ENCODE measurements at places on chromosomes 13 and 19.

GRCh38 chr13:37510441-37510840 is 88.1 kb downstream of the POSTN start:
- DNase-seq, result no peak

DNA sequence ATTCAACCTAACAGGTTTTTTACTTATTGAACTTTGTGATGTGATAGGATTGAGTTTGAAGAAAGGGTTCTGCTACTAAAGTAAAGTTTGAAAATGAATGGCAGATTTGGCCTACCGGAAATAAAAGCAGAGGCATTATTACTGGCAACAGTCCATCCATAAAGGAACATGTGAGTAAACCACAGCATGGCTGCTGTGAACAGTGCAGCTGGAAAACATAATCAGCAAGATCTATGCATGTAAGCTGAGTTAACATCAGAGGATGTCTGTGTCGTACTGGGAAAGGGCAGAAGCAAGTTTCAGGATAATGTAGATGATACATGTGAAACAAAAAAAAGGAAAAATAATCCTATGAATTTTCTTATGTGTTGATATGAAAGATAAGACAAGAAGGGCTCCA is 87.6 kb downstream of the CYSLTR2 start:
- no peak for DNase-seq

GRCh38 chr19:1401138-1401888 is at the start of gene GAMT:
GAMT (minus strand) TSS chr19:1401542; CDS start chr19:1401476, 66 bp downstream.
- no peak for DNase-seq

DNA sequence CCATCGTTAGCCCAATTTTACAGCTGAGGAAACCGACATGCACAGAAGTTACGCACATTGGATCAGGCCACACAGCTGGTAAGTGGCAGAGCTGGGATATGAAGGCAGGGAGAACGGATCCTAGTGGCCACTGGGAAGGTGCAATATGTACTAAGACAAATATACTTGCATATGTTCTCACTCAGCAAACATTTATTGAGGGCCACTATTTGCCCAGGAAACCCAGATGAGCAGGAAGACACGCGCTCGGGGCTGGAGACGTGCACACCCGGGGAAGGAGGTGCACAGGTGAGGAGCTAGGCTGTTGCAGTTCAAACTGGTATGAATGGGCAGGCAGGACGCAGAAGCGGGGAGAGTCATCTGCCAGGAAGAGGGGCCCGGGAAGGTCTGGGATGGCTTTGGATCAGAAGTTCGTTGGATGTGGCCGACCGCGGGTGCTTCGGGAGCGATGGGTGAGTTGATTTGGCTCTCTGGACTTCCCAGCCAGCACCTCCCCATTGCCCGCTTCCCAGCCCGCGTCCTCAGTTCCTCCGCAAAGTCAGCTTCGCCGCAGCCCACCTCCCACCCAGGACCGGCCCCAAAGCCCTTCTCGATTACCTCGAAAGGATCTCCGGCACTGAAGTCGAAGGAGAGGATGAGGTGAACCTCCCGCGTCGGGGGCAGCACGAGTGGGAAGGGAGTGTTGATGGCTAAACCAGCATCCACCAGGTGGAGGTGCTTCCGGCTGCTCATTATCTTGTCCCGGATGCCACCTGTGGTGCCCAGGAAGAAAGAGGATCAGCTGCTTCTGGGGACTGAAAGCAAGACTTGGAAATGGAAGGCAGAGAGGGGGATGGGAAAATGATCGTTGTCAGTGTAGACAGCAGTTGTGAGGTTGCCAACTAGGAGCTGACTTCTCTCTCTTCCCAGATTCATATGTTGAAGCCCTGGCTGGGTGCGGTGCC is 17.8 kb upstream of the CABP5 start:
- no peak for DNase-seq

GRCh38 chr19:55075371-55075998 is at the start of gene EPS8L1:
EPS8L1 (plus strand) TSS chr19:55075869; CDS start chr19:55076445, 576 bp downstream.
- DNase-seq, result peak; percentile 79

GRCh38 chr13:34913040-34913439 is 29.0 kb upstream of the NBEA start:
- no peak for DNase-seq

GRCh38 chr13:98476106-98476505 is 100.8 kb downstream of the STK24 start:
- DNase-seq, result no peak

DNA sequence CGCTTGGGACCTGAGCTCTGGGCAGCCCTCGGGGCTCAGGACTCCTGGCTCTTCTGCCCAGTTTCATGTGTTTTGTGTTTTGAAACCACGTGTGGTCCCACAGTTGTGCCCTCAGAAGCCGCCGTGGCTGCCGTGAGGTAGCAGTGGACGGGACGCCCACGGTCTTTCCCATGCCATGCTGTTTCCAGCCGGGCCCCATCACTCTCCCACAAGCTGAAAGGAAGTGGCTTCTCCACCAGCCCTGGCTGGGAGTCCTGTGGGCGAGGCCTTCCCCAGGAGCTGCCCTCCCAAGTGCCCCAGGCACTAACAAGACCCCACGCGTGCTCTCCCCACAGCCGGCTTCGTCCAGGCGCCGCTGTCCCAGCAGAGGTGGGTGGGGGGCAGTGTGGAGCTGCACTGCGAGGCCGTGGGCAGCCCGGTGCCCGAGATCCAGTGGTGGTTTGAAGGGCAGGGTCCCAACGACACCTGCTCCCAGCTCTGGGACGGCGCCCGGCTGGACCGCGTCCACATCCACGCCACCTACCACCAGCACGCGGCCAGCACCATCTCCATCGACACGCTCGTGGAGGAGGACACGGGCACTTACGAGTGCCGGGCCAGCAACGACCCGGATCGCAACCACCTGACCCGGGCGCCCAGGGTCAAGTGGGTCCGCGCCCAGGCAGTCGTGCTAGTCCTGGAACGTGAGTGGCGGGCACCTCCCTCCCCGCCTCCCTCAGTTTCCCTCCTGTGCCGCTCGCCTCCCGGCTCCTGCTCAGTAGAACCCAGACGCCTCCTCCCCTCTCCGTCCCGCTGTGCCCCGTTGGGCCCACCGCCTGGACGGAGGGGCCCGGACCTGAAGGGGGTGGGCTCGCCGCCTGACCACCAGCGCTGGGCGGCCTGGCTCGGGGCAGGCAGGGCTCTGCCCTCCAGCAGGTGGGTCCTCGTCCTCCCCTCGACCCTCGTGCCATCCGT is 5.3 kb downstream of the BSG start:
- DNase-seq, result no peak

DNA sequence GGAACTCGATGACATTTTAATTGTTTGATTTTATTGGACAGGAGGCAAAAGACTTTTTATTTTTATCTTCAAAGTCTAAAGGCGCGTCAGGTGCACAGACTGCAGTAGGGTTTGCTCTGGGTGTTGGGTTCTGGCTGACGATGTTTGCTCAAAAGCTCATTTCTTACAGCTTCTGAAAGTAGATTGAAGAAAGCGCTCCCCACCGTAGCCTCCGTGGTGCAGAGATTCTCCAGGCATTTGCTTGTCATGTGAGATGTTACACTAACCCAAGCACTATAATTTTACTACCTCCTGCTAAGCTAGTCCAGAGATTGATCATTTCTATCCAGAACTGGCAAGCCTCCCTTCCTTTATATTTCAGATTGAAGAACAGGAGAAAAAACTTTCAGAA is 14.5 kb upstream of the ATP11A start:
- no peak for DNase-seq

DNA sequence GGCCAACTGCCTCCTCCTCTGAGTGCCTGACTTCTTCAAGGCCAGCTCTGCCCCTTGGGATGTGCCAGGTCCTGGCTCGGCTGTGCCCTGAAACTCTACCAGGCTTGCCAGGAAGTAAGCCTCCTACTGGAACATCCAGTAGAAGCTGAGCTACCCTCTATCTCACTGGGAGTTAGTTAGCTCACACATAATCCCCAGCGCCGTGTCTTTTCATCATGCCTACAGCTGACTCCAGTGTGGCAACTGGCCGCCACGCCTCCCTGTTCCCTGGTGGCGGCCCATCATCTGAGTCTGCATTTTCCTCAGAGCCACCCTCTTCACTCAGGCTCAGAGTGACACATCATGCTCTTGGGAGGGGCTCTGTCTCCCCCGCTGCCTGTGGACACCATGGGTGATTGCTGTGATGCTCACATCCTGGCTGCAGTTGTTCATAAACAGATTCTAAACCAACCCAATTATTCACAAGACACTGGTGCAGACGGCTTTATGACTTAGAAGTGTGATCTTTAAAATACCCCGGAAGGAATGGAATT is 131.9 kb upstream of the IRS2 start:
- DNase-seq, result no peak

DNA sequence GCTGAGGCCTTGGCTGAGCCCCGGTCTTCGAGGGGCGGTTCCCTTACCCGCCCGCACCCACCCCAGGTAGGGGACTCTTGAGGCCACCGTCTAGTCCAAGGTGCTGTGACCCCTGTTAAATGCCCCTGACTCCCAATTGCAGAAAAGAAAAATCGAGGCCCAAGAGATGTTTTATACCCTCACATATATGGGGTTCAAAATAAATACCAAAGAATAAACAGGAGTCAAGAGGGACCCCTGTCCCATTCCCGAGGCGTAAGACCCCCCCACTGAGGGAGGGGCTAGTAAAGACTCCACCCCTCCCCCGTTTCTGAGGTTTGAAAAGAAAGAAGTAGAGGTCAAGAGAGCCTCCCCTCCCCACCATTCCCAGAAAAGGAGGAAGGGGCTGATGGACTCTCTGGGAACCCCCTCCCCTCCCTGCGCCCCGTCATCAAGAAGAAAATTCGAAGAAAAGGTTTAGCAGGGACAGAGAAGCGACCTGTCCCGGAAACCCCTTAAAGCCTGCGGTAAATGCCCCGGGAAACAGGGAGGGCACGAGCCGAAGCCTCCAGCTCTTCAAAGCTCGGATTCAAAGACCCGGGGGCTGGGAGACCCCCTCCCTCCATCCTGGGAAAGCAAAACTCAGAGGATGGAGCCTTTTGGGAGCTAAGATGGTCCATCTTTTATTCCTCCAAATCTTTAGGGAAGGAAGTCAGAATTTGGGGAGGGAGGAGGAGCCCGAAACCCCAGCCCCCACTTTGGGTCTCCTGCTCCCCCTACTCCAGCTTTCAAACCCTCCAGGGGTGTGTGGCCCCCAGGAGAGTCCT is 755 bp upstream of the RAB3A start:
- no peak for DNase-seq

DNA sequence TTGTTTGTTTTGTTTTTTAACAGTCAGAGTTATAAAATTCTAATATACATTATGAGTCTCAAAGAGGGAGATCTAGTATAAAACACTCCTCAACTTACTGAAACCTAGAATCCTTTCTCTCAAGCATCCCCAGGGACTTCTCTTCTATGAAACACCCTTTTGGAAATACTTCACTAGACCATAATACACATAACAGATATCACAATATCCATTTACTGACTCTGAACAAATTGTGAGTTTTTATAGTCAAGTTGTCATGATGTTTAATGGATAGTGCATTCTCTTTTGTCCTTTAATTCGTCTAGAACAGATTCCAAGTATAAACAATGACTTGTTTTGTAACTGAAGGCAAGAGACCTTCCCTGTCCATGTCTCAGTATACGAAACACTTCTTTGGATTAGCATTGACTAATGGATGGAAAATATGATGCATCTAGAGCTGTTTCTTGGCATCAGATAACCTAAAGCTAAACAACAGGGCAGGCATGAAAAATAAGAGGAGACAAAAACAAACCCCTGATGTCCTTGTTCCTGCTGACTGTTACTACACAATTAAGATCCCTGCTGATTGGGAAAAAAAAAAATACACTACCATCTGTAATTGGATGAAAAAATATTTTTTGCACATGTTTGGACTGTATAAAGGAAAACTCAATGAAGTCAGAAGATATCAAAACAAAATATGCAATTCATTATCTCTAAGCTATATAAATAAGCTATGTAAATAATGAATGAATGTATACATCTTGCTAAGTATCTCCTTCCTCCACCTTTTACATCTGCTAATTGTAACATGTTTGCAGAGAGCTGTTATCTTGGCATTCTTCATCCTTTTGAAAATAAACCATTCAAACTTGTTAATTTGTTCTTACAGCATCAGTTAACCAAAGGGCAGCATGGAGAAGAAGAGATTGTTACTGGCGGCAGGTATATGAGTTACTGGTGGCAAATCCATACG is 214.2 kb downstream of the LACC1 start:
- DNase-seq, result no peak

GRCh38 chr13:101155920-101156319 is 260.4 kb downstream of the NALCN start:
- DNase-seq, result no peak

DNA sequence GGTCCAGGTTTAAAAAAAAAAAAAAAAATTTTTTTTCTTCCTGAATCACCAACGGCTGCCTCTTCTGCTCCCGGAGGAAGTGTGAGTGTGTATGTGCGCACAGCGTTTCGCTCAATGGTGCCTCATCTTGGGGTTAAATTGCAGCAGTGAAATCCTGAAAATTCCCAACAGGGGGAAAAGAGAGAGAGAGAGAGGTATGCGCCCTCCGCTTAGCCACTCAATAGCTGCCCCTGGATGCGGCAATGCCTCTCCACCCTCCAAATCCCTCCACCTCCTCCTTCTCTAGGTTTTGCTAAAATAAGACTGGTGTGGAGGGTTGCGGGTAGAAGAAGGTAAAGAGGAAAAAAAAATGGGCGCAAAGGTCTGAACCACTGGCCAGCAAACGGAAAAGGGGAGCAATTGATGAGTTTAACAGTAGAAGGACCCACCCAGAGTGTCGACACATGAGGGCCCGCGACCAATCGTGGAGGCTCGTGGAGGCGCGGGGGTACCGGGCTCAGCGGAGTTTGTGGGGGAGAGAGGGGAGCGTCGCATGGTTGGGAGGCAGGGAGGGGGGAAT is 853 bp upstream of the CACNA1A start:
- DNase-seq, result no peak

GRCh38 chr19:53978975-53979801 is 12.2 kb upstream of the CACNG6 start:
- no peak for DNase-seq

- no peak for DNase-seq
Observed at GRCh38 chr13:113818700-113819295, 45.1 kb downstream of the GAS6 start.

- DNase-seq, result no peak
Observed at GRCh38 chr13:19882231-19882630, 18.8 kb upstream of the ZMYM5 start.

DNA sequence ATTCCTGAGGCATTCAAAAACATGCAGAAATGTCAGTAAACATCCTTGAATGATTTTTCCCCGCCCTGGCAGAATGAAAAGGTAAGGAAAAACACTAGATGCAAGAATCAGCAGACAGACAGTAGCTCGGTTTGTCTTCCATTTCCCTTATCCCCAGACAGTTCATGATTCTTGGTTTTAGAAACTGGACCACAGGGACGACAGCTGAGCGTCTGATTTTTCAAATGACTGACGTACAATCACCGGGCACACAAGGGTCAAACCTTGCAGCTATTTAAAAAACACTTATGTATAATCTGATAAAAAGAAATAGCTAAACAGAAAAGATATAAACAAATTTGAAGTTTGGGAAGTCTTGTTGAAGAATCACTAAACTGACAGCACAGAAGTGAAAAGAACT is 47.1 kb downstream of the DCLK1 start:
- DNase-seq, result no peak

- DNase-seq, result no peak
Observed at GRCh38 chr13:31223640-31224039, 23.9 kb downstream of the B3GLCT start.

All from breast epithelium (tissue), 4 donors.